ENCODE measurements at places on chromosomes 2 and 18.

- H3K4me3 ChIP-seq: no peak overlapping the region
- DNase-seq: no peak
- no peak overlapping the region for H3K27ac ChIP-seq
- H3K4me1 ChIP-seq: peaks cover 6% of the 10 kb centered on the region
- H3K36me3 ChIP-seq: no peaks in the 10 kb centered on the region
- no peaks in the 10 kb centered on the region for H3K27me3 ChIP-seq
These were observed 385.5 kb upstream of the HNRNPA3 start for GRCh38 chr2:176826984-176827668.

DNA sequence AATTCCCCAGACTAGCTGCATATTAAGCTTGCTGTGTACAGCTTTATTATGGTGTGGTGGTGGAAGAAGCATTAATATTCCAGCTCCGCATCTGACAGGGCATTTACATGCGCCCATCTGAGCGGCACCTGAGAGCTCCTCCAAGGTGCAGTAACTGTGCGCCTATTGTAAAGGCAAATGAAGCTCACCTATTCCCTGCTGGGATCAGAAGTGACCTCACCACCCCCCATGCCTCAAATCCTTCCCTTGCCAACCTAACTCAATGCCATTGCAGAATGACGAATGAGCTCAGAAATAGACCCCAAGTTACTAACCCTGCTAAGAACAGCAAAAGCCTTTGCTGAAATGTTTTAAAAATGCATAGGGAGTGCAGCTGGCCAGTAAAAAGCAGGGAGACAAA is 14.3 kb downstream of the BCL11A start:
- H3K27me3 ChIP-seq: peaks cover 2% of the 10 kb centered on the region
- no peak overlapping the region for H3K27ac ChIP-seq
- no peak for DNase-seq
- H3K4me3 ChIP-seq: no peak overlapping the region
- no peaks in the 10 kb centered on the region for H3K36me3 ChIP-seq

DNA sequence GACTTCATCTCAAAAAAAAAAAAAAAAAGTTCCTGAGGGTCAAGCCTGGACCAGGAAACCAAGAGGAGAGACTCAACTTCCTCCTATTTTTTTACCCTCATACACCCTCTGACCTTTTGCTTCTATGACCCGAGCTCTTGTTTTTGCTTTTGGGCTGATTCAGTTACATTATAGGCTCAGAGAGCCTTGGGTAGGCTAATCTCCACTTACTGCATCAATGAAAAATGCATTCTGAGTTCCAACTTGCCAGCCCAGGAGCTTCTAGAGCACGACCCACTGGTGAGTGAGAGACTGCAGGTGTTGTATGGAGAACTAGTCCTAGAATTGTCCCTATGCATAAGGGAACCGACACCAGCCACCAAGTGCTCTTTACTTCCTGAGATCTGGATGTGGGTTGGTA is 91.1 kb downstream of the CABLES1 start:
- peaks cover 16% of the 10 kb centered on the region for H3K4me1 ChIP-seq
- DNase-seq: no peak
- no peaks in the 10 kb centered on the region for H3K27me3 ChIP-seq
- no peak overlapping the region for H3K4me3 ChIP-seq

DNA sequence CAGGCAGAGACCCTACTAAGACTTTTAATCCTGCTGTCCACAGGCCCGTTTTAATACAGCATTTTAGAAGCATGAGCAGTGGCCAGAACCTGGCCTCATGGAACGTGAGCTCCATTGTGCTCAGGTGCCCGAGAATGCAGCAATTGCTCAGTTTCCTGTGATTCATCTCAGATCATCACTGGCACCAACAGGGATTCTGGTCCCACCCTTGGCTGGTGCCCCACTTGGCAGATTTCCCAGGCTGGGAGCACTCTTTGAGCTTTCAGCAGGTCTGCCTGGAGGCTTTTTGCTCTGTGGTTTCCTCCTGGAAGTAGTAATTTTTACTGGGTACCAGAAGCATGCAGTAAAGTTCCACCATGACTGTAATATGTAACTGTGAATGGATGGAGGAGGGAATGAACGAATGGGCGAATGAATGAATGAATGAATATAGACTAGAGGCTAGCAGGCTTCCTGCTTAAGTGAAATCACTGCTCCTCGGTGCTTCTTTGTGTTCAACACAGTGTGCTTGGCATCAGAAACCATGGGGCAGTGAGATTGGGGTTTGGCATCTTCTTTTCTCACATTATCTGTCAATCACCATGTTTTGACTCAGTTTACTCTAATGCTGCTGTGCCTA is 312.9 kb downstream of the PRKCE start:
- H3K27me3 ChIP-seq: no peaks in the 10 kb centered on the region
- H3K27ac ChIP-seq: no peak overlapping the region
- no peak overlapping the region for H3K4me3 ChIP-seq
- H3K36me3 ChIP-seq: no peaks in the 10 kb centered on the region
- peaks cover 9% of the 10 kb centered on the region for H3K4me1 ChIP-seq

DNA sequence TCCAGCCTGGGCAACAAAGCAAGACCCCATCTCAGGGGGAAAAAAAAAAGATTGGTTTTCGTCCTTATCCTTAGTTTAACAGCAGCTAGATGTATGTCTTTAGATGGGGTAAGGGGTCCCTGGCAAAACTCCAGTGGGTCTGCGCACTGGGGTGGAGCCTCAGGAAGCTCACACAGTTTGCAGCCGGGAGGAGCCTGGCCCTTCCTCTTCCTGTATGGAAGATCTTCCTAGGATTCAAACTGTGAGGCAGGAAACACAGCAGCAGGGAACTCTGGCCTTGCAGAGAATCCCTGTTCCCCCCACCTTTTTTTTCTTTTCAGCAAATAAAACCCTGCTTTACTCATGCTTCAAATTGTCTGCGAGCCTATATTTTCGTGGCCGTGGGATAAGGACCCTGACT is 12.5 kb upstream of the GRP start:
- DNase-seq: no peak
- no peaks in the 10 kb centered on the region for H3K4me1 ChIP-seq
- H3K4me3 ChIP-seq: no peak overlapping the region
- H3K27ac ChIP-seq: no peak overlapping the region
